GM12892 (cell line): ENCODE measurements at places on chromosomes 4 and X.

- DNase-seq = no peak
Measured at GRCh38 chrX:107750861-107751445, 24.6 kb downstream of the TSC22D3 start.

DNA sequence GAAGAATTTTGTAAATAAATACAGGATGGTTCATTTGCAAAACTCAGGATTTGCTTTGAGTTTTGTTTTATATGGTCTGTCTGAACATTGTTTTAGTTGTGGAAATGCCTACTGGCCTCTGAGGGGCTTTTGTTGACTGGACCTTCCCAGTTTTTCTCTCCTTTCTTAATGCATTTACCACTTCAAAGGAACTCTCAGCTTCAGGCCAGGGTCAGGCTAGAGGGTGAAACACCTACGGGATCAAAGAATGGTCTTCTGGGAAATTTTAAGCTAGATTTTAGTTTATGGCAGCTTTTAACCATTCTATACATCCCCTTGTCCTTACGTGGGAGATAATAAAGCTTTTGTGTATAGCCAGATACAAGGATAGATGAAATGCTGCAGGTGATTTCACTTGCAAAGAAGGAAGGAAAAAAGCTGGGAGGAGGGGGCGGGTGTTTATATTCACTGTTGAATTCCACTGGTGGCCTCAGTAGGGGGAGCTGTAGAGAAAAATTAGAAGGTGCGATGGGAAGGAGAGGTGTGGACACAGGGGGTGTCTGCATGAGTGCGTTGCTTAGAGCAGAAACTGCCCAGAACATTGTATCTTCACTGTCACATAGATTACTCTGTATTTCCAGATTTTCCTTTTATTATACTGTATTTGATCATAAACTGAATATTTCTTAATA lies 151.8 kb downstream of the TSPAN5 start:
- no peak for DNase-seq

- no peak for DNase-seq
Measured at GRCh38 chrX:132004728-132005127, 18.4 kb upstream of the STK26 start.

- DNase-seq = no peak
Measured at GRCh38 chr4:176945334-176945733, 152.6 kb upstream of the VEGFC start.

- DNase-seq = no peak
Measured at GRCh38 chr4:159341522-159341921, 238.6 kb downstream of the RAPGEF2 start.

DNA sequence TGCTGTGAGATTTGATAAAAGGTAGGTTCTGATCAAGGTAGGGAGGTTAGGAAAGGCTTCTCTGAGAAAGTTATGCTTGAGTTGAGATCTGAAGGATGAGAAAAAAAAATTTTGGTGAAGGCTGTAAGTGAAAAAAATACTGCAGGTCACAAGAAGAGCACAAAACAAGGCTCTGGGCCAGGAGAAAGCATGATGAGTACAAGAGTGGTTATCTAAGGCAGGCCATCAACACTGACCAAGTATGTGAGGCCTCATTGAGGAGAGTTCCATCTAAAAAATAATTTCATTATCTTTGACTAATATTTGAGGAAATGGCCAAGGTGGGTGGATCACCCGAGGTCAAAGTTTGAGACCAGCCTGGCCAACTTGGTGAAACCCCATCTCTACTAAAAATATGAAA lies 71.6 kb upstream of the SLC4A4 start:
- no peak for DNase-seq

GRCh38 chr4:137307806-137308205 lies 224.5 kb downstream of the PCDH18 start:
- no peak for DNase-seq

DNA sequence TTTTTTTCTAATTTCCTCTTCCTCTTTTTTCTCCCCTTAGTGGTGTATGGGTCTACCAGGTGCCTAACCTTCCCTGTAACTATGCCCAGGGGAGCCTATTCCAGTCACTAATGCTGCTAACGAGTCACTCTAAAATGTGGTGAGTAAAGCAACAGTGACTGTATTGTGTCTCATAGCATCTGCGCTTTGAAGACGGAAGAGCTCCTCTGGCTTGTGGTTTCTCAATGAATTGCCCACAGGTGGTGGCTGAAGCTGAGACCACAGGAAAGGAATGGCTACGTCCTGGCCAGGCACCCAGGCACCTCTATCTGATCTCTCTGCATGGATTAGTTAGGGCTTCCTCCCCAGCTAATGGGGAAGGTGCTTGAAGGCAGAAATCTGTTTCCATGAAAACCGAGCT lies 763.5 kb upstream of the FRG1 start:
- DNase-seq = no peak

- DNase-seq = no peak
Measured at GRCh38 chrX:98067611-98068010, 1183.9 kb downstream of the RPA4 start.

DNA sequence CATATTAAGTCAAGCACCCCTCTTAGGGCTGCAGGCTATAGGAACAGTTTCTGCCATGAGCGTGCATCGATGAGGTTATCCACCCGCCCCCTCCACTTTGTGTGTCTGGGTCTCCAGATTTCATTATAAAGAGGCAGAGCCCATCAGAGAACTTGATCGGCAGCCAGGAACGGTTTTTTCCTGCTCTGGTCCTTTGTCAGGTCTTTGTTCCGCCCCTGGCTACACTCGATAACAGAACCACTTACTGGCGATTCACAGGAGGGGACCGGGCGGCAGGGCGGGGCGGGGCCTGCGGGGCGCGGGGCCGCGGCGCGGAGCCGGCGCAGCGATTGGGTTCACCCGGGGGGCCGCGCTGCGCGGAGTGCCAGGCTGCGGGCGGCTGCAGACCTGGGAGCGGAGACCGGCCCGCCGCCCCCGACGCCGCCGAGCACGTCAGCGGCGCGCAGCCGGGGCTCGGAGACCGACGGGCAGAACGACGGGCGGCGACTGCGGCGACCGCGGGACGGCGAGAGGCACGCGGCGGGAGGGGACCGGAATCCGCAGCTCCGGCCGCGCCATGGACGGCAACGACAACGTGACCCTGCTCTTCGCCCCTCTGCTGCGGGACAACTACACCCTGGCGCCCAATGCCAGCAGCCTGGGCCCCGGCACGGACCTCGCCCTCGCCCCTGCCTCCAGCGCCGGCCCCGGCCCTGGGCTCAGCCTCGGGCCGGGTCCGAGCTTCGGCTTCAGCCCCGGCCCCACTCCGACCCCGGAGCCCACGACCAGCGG lies at the start of gene SLC10A4:
Gene SLC10A4 (plus strand): TSS at position 338 of the 771 bp plus-strand sequence. CDS start 219 bp downstream, at position 557.
- peak; percentile 37 for DNase-seq

DNA sequence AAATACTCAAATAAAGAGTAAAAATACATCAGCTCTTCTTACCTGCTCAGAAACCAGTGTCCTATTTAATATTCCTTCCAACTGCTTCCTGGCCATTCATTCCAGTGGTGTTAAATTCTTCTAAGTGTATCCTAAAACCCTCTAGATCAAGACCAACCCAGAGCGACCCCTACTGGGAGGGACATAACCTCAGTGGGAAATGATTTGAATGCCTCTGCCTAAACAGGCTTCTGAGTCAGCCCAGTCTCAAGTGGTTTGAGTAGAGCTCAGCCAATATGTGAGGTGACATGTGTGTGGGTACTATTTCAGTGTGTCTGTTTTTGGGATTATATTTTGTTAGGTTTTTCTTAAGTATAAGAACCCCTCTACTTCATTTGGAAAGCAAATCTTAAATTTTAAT lies 133.6 kb upstream of the ARHGEF9 start:
- DNase-seq = no peak

- no peak for DNase-seq
Measured at GRCh38 chr4:62771983-62772557, 1571.9 kb downstream of the ADGRL3 start.

DNA sequence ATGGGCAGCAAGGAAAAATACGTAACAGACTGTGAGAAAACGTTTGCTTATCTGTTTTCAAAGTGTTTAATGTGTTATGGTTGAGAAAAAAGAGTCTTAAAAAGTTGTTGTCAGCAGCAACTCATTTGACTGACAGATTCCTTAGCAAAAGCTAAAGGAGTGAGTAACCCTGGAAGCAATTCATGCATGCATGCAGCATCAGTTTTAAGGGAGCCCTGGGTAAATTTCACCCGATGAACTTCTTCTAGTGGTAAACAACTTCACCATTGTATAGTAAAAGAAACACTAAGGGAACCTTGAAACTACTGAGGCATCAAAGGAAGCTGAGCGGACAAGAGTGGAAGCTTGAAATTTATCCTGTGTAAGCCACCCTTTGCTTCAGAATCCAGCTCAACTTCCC lies 583.2 kb upstream of the INTU start:
- DNase-seq = no peak

- DNase-seq = no peak
Measured at GRCh38 chr4:114386637-114387233, 211.9 kb upstream of the UGT8 start.

GRCh38 chrX:47180346-47180745 lies 13.3 kb upstream of the UBA1 start:
- no peak for DNase-seq

GRCh38 chrX:2609431-2610238 lies 81.5 kb upstream of the CD99 start:
- DNase-seq = no peak

DNA sequence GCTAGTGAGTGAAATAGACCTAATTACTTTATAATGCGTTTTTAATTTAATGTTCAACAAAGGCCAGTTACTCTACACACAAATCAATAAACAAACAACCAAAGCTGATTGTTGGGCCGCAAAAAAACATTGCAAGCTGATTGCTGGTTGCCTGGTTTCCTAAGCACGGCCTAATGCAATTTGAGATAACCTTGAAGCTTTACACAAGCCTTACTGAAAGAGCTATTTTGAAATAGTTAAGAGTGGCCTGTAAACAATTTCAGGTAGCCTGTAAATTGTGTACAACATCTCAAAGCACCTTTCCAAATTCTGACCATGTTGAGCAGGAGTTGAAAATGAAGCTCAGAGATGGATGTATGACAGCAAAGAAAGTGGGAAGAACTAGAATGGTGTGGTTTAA lies 17.5 kb upstream of the CXorf66 start:
- no peak for DNase-seq

DNA sequence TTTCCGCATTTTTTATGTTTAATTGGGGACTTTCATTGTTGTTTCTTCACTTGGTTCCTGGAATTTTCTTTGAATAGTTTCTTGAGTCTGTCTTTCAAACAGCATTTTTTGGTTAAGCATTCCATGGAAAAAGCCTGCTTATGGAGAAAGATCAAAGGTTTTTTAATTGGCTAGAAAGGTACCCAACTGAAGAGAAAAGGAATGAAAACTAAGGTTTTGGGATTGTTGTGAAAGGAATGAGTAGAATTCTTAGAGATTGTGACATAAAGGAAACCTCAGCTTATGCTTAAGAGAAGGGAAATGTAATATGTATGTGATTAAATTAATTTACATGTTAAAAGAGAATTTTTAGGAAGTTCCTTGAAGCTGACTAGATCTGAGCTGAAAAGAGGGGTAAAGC lies 82.8 kb downstream of the CCKAR start:
- no peak for DNase-seq

- no peak for DNase-seq
Measured at GRCh38 chr4:144799486-144799885, 153.5 kb downstream of the HHIP start.

- no peak for DNase-seq
Measured at GRCh38 chrX:154727871-154728270, 23.0 kb downstream of the GAB3 start.

DNA sequence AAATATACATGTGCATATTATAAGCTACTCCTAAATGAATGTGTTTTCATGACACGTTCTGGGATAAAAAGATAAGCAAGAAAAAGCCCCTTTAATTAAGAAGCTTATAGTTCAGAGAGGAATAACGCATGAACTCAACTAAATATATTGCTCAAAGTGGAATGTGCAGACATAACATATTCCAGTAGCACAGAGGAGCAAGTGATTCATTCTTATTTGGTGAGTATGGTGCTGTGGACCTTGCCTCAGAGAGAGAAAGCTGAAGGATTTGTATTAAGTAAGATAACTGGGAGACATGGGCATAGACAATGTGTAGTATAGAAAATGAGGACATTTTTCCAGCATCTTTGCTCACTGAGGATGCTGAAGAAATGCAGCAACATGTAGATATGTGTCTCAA lies 76.8 kb downstream of the CFAP299 start:
- DNase-seq = no peak

DNA sequence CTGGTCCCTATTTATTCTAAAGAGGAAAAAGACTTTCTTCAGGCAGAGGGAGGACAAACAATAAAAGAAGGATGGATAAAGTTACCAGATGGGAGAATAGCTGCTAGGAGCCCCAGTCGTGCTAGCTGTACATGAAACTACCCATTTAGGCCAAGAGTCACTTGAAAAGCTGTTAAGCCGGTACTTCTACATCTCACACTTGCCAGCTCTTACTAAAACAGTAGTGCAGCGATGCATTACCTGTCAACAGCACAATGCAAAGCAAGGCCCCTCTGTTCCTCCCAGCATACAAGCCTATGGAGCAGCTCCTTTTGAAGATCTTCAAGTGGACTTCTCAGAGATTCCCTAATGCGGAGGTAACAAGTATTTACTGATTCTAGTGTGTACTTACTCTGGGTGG lies 1138.8 kb downstream of the ARAP2 start:
- no peak for DNase-seq

DNA sequence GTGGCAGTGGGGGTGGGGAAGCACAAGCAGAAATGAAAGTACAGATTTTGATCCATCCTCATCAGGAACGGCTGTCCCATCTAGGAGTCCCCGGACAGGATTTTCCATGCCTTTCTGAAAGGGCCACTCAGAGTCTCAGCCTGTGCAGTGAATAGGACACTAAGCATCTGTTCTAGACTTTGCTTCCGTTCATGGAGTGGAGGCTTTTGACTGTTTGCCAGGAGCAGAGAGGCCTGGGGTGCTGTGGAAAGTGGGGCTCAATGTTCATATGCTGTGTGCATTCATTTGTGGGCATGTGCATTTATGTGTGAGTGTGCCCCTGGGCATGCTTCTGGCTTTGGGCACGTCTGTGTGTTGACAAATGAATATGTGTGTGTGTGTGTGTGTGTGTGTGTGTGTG lies 25.6 kb upstream of the MAMLD1 start:
- DNase-seq = no peak
